ENCODE measurements at places on chromosomes 1 and 21.

- no peak for DNase-seq
These were observed 11.8 kb upstream of the ALG14 start for GRCh38 chr1:95084317-95085176.

DNA sequence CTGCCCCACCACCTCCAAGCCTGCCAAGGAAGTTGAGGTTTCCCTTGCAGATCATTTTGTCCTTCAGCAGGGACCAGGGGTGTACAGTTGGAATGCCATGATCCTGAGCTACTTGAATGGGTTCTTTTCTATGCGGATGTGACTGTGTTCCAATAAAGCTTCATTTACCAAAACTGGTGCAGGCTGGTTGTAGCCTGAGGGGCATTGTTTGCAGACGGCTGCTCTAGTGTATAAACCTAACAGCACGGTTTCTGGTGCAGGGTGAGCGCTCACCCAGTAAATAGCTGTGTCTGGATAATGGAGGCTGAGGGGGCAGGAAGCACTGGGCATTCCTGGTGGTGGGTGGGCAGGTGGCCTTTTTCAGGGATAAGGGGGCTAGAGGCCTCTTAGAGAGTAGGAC is 72.7 kb upstream of the ACTL8 start:
- no peak for DNase-seq

GRCh38 chr1:117058810-117059209 is 1.3 kb upstream of the TTF2 start:
- no peak for DNase-seq

- no peak for DNase-seq
These were observed 147.0 kb downstream of the NRIP1 start for GRCh38 chr21:14917762-14918161.

DNA sequence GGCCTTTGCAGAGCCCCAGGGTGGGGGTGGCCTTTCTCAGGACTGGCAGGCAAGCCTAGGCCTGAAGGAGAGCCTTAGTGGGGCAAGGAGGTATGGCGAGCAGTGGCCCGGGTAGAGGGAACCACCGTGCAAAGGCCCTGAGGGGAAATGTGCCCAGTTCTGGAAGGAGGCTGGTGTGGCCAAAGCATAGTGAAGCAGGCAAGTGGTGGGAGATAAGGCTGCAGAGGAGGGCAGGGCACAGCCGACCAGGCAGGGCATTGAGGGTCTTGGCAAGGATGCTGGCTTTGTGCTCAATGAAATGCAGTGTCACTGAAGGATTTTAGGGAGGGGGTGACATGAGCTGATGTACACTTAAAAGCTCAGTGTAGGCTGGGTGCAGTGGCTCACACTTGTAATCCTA is 22.8 kb downstream of the MROH7 start:
- no peak for DNase-seq

DNA sequence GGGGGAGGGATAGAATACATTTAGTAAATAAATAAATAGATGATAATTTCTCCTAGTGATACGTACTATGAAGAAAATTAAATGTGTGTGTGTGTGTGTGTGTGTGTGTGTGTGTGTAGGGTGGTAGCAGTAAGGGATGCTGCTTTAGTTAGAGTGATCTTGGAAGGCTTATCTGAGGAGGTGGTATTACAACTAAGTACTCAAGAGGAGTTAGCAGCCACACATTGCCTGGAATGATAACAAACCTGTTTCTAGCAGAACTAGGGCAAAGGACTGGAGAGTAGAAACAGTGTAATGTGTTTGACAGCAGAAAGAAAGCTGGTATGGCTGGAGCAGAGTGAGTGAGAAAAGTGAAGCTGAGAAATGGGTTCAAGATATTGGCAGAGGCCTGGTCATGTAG is 58.3 kb upstream of the FASLG start:
- DNase-seq = no peak

GRCh38 chr1:228434689-228435088 is 18.0 kb upstream of the TRIM17 start:
- DNase-seq = no peak

- no peak for DNase-seq
These were observed 5.6 kb downstream of the TTC34 start for GRCh38 chr1:2795926-2796325.

DNA sequence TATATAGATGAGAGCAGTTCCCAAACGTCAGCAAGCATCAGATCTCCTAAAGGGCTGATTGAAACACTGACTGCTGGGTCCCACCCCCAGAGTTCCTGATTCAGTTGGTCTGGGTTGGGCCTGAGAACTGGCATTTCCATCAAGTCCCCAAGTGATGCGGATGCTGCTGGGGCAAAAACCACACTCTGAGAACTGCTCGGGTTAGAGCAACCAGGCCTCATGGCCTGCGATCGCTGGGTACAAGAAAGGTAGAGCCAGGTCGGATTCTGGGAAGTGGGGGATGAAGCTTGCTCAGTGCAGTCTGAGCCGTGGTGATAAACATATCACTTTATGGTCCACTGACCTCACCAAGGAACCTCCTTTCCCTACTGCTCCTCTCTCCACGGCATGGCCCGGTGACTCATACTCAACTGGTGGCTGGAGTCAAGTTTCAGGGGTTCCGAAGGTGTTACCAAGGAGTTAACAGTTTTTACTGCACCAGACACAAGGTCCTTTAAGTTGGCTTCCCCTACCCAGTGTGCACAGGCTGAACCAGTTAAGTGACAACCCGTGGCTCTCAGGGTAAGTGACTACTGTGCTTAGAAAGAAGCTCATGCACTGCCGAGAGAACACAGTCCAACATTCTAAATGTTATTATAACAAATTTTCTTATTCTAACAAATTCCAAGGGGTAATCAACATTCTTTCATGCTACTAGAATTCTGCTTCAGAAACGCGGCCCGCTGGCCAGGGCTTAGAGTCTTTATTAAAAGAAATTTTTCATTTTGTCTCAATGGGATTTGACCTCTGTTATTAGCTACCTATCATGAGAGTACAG is 153.5 kb downstream of the TGFBR3 start:
- no peak for DNase-seq

DNA sequence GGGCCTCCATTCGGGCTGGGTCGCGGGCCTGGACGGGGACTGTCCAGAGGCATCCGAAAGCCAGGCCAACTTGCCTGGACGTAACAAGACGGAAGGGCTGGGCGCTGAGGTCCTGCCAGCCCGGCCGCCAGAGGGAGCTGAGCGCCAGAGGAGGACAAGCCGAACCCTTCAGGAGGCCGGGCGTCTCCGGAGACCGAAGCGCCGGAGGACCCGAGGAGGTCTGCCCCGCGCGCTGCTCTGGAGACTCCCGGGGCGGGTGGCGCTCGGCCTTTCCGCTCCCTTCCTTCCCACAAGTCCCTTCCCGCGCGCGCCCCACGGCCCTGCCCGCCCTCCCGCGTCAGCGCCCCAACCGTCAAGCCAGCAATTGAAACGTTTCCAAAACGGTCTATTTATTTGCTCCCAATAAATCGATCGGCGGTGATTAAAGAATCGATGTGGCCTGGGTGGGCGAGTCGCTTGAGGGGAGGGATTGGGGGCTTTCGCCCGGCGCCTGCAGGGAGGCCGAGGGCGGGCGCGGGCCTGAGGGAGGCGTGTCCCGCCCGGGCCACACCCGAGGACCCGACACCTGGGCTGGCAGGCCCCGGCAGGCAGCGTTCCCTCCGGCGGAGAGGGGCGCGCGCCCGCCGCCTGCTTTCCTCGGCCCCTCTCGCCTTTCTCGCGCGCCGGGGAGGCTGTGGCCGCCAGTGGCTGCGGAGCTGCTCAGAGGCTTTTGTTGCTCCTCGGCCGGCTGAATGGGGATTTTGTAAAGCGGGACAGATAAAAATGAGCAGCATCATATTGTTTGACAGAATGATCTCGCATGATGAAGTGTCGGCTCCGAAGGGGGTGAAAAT is 5.2 kb upstream of the FOXD3 start:
- peak; percentile 40 for DNase-seq

GRCh38 chr21:17250778-17251241 is 262.0 kb upstream of the CXADR start:
- no peak for DNase-seq

DNA sequence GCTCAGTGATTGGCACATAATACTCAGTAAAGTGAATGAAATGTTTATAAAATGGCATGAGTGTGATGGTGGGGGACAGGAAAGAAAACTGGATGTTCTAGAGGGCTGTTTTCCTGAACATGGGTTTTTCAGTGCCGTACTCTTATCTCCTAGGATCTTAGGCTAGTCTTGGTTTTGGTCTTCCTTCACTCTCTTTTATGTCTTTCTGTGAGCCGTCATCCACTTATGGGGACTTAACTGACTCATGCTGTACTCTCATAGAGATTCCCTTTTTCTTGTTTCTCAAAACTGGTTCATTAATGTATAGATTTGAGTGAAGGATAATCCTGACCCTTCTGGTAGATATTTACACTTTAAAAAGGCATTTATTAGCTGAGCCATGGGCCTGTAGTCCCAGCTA is 16.6 kb downstream of the AGO3 start:
- DNase-seq = no peak

DNA sequence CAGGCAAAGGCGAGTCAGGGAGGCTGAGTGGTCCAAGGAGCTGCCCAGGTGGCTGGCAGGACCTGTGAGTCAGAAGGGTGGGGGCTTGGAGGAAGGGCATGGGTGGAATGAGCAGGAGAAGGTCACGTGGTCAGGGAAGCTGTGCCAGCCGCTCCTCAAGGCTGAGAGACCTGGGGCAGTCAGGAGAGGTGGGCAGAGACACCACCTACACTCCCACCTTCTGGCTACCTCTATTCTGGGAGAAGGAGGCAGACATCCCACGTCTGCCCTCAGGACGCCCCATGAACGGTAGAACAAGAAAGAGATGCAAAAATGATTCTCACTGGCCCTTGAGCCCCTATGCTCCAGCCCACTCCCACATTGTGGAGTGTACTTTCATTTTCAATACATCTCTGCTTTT is 151.8 kb upstream of the RAB4A start:
- DNase-seq = no peak

GRCh38 chr1:102970496-102971078 is 137.7 kb downstream of the COL11A1 start:
- DNase-seq = no peak

DNA sequence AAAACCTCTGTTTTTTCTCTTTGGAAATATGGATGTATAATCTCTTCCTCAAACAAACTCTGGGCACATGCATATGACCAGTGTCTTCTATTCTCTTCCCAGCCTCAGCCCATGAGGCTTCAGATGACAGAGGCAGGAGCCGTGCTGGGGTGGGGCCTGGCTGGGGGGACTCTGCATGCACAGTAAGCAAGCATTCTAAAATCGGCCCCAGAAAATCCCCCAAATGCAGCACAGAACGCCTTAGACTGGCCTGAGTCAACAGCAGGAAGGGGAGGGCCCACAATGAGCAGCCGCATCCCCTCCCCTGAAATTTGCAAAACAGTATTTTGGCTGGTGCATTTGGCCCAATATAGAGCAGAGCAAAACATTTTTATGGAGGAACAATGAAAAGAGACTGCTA is 47.8 kb downstream of the ITPKB start:
- peak; percentile 51 for DNase-seq

GRCh38 chr1:180781718-180782117 is 131.0 kb upstream of the KIAA1614 start:
- no peak for DNase-seq

DNA sequence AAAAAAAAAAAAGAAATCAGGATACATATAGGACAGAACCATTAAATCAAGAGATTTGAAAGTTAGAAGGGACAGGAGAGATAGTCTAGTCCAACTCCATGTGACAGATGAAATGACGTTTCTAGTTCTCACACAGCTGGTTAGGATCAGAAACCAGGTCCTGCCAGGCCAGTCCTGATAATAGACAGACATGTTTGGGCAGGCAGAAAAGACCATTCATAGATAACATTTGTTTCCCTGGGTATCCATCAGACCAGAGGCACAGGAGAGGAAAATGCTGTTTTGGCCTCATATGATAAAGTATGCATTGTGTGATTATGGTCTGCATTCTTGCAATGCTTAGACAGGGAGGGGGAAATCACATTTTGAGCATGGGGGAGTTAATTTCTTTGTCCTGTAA is 29.3 kb downstream of the ZBTB8B start:
- no peak for DNase-seq

GRCh38 chr1:67969446-67969845 is 81.0 kb downstream of the DIRAS3 start:
- no peak for DNase-seq

- no peak for DNase-seq
These were observed 1.5 kb downstream of the GATAD2B start for GRCh38 chr1:153921080-153921802.

DNA sequence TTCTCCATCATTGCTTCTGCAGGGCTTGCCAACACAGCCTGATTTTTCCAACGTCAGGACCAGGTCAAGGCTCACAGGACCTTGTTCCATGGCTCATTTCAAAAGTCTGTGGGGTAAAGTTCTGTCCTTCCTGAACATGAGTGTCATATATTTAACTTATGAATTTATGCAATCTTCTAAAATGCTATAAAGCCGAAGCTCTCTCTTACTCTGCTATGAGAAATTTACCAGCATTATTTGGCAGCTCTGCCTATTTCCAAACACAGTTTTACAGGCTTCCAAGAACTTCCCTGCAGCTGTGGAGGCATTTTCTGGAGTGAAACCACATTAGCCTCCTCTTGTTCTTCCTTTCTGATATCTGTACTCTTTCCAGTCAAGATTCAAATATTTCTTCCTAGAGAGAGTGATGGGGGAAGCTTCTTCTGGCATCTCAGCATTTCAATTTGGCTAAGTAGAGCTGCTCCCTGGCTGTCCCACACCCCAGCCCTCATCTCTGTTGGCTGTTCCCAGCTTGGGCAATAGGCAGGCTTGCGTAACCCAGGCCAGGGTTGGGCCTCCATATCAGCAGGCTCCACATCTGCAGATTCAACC is 15.6 kb upstream of the HMGCS2 start:
- DNase-seq = no peak

DNA sequence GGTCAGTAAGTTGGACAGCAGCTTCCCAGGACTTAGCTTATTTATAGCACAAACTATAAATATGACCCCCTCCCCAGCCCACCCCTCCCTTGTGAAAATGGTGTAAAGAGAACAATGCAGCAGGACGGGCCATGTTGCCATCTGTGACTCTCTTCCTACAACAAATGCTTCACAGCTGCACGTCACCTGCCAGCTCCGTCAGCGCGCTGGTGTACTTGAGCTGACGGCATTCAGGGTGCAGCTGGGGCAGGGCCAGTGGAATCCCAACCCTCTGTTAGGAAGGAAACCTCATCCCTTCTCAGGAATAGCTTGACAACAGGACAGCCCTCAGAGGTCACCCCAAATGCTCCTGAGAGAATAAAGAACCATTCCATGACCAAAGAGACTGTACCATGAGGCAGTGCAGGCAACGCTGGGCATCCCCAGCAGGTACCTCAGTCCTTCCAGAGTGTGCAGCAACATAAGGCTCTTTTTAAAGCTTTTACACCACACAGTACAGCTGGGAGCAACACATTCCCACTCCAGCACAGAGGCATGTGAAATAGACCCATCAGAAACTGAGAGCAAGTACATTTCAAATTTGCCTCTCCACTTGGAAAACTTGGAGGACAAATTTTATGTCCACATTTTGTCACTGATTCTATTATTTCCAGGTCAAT is 85.0 kb downstream of the ATP1A1 start:
- no peak for DNase-seq

- no peak for DNase-seq
These were observed 50.2 kb downstream of the PCNX2 start for GRCh38 chr1:233245191-233245765.

GRCh38 chr1:10328180-10328963 is 70.5 kb upstream of the PGD start:
- no peak for DNase-seq

- DNase-seq = no peak
These were observed 34.2 kb downstream of the AHDC1 start for GRCh38 chr1:27569506-27570291.

Measured in activated B cell treated with CpG ODN at 0.5 μM for 24 hours (primary cell).